ENCODE measurements at places on chromosomes 7 and 10. TPM values are rescaled to one million over a fixed set of nuclear protein-coding genes. Genes with fewer than 3 reads are reported as not detected.

Gene RTKN2
- total RNA-seq = not detected

Gene ACTR3C
- total RNA-seq = 33.0 TPM

Gene NOS3
- total RNA-seq = 5.8 TPM

Gene AGMO
- total RNA-seq = 20.8 TPM

Gene CFAP69
- 3.1 TPM for total RNA-seq

Gene TNS3
- 95.0 TPM for total RNA-seq

- no peak for DNase-seq
- no peak overlapping the region for H3K4me3 ChIP-seq
- no peak overlapping the region for H3K27ac ChIP-seq
- H3K4me1 ChIP-seq = no peaks in the 10 kb centered on the region
Observed at GRCh38 chr7:45591101-45591906, 17.1 kb downstream of the ADCY1 start.

DNA sequence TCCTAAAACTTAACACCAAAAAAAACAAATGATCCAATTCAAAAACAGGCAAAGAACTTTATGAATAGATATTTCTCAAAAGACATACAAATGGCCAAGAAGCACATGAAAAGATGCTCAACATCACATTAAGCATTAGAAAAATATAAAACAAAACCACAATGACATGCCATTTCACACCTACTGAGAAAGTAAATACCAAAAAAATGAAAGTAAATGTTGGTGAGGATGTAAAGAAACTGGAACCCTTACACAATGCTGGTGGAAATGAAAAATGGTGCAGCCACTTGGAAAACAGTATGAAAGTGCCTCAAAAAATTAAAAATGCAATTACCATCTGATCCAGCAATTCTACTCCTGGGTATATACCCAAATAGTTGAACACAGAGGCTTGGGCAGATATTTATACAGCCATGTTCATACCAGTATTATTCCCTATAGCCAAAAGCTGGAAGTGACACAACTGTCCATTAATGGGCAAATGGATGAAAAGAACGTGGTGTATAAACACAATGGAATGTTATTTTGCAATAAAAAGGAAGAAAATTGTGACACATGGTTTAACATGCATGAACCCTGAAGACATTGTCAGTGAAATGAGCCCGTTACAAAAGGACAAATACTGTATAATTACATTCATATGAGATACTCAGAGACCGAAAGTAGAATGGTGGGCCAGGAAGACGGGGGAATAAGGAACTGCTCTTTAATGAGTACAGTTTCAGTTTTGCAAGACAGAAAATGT lies 89.0 kb downstream of the JMJD1C start:
- no peak overlapping the region for H3K4me3 ChIP-seq
- H3K36me3 ChIP-seq = no peaks in the 10 kb centered on the region
- H3K27ac ChIP-seq = no peak overlapping the region

- DNase-seq = no peak
- no peak overlapping the region for H3K4me3 ChIP-seq
- no peak overlapping the region for H3K27ac ChIP-seq
- no peaks in the 10 kb centered on the region for H3K36me3 ChIP-seq
- no peaks in the 10 kb centered on the region for H3K4me1 ChIP-seq
- H3K27me3 ChIP-seq = no peaks in the 10 kb centered on the region
Observed at GRCh38 chr7:130595986-130596385, 72.6 kb downstream of the COPG2 start.

GRCh38 chr7:104791080-104791479 lies 222.9 kb upstream of the KMT2E start:
- H3K27me3 ChIP-seq = no peaks in the 10 kb centered on the region
- no peak overlapping the region for H3K27ac ChIP-seq
- H3K4me1 ChIP-seq = no peaks in the 10 kb centered on the region
- H3K36me3 ChIP-seq = no peaks in the 10 kb centered on the region
- DNase-seq = no peak

GRCh38 chr7:73703757-73704639 lies 15.5 kb downstream of the STX1A start:
- no peak overlapping the region for H3K4me3 ChIP-seq
- no peaks in the 10 kb centered on the region for H3K4me1 ChIP-seq
- no peak for DNase-seq
- no peaks in the 10 kb centered on the region for H3K27me3 ChIP-seq

GRCh38 chr7:106047184-106047583 lies 64.9 kb downstream of the SYPL1 start:
- H3K4me3 ChIP-seq = no peak overlapping the region
- no peak for DNase-seq
- H3K4me1 ChIP-seq = no peaks in the 10 kb centered on the region

DNA sequence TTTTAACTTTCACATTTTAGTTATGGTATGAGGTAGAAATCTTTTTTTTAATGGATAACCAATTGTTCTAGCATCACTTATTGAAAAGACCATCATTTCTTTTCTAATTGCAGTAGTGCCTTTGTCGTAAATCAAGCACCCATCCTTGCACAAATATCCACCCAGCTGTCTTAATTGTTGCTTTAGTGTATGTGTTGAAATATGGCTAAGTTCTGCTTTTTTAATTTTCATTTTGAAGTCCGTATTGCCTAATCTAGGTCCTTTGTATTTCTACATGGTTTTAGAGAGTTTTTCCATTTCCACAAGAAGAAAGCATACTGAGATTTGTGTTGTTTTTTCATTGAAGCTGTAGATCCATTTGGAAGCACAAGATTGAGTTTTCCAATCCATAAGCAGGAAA lies 259.6 kb upstream of the SEMA3E start:
- no peaks in the 10 kb centered on the region for H3K36me3 ChIP-seq
- no peak overlapping the region for H3K27ac ChIP-seq
- no peaks in the 10 kb centered on the region for H3K4me1 ChIP-seq
- H3K4me3 ChIP-seq = no peak overlapping the region
- H3K27me3 ChIP-seq = no peaks in the 10 kb centered on the region

GRCh38 chr7:105011141-105011830 lies 2.7 kb upstream of the KMT2E start:
- H3K4me1 ChIP-seq = no peaks in the 10 kb centered on the region
- DNase-seq = no peak
- no peaks in the 10 kb centered on the region for H3K27me3 ChIP-seq
- no peaks in the 10 kb centered on the region for H3K36me3 ChIP-seq

GRCh38 chr10:18359812-18360211 lies 219.6 kb downstream of the CACNB2 start:
- no peak for DNase-seq
- H3K27ac ChIP-seq = no peak overlapping the region
- no peaks in the 10 kb centered on the region for H3K27me3 ChIP-seq
- no peak overlapping the region for H3K4me3 ChIP-seq

DNA sequence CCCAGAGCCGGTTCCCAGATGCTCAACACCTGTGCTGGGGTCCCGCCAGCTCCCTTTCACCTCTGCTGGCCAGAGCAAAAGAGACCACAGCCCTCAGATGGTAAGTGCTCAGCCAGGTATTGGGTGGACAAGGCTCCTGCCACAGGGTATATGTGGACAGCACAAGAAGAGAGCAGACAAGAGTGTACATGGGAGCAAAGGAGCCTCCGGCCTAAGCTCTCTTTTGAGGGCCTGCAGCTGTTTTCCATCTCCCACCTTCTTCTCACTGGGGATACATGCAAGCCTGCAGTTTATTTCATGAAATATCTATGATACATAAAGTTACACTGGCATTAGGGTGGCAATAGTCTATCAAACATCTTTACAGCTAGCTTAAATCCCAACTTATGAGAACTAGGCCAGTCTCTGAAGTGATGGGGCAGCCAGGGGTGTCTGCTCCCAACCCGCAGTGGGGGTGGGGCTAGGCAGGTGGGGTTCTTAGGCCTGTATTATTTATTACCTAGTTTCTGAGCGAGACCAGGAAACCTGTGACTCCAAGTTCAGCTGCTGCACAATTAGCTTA lies 50.4 kb upstream of the DDC start:
- no peak overlapping the region for H3K4me3 ChIP-seq
- peaks cover 2% of the 10 kb centered on the region for H3K36me3 ChIP-seq
- peak overlapping the region; percentile 53 for H3K27ac ChIP-seq
- peaks cover 27% of the 10 kb centered on the region for H3K4me1 ChIP-seq
- no peak for DNase-seq
- no peaks in the 10 kb centered on the region for H3K27me3 ChIP-seq

GRCh38 chr7:142323706-142324105 lies 65.8 kb upstream of the PRSS58 start:
- H3K4me3 ChIP-seq = no peak overlapping the region
- no peak overlapping the region for H3K27ac ChIP-seq
- no peak for DNase-seq
- H3K4me1 ChIP-seq = no peaks in the 10 kb centered on the region

- no peak overlapping the region for H3K27ac ChIP-seq
- H3K4me3 ChIP-seq = no peak overlapping the region
- no peaks in the 10 kb centered on the region for H3K36me3 ChIP-seq
- DNase-seq = no peak
- H3K4me1 ChIP-seq = no peaks in the 10 kb centered on the region
Observed at GRCh38 chr7:129465080-129465479, 30.8 kb downstream of the STRIP2 start.

DNA sequence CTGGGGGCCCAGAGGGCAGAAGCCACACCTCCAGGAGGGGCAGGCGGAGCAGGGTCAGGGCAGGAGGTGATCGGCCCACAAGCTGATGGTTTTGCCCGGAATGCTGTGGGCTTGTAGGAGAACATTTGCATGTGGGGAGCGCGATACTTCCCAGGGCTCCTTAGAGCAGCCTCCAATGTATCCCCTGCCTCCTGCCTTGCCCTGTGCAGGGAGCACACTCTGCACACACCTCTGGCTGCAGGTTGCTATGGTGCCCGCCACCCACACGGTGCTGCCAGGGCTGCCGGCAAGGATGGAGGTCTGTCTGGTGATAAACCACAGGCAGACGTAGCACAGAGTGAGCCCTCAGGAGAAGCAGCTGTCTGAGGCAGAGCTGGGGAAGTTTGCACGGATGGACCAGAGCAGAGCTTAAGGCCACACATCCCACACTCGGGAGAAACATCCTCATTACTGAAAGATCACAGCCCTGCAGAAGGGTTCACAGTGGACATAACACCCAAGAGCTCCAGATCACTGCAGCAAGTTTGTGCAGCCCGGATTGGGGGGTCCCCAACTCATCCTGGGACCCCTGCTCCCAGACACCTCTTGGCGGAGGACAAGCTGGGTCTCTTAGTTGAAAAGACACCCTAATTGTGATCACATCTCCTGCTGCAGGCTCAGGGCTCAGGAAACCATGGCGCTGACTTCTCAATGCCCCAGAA lies 41.8 kb downstream of the VIPR2 start:
- peak; percentile 11 for DNase-seq
- H3K36me3 ChIP-seq = no peaks in the 10 kb centered on the region
- no peak overlapping the region for H3K27ac ChIP-seq
- no peaks in the 10 kb centered on the region for H3K4me1 ChIP-seq

- no peak overlapping the region for H3K27ac ChIP-seq
- H3K27me3 ChIP-seq = no peaks in the 10 kb centered on the region
- DNase-seq = no peak
- H3K4me1 ChIP-seq = no peaks in the 10 kb centered on the region
- no peak overlapping the region for H3K4me3 ChIP-seq
- H3K36me3 ChIP-seq = no peaks in the 10 kb centered on the region
Observed at GRCh38 chr10:48778193-48778857, 93.7 kb downstream of the WDFY4 start.

- no peaks in the 10 kb centered on the region for H3K27me3 ChIP-seq
- no peak overlapping the region for H3K27ac ChIP-seq
- no peak overlapping the region for H3K4me3 ChIP-seq
- DNase-seq = no peak
- no peaks in the 10 kb centered on the region for H3K4me1 ChIP-seq
Observed at GRCh38 chr7:98640375-98640774, 23.3 kb downstream of the NPTX2 start.

GRCh38 chr7:41730161-41730560 lies 27.3 kb upstream of the INHBA start:
- H3K27me3 ChIP-seq = no peaks in the 10 kb centered on the region
- H3K4me1 ChIP-seq = no peaks in the 10 kb centered on the region
- no peak overlapping the region for H3K4me3 ChIP-seq
- DNase-seq = no peak
- no peak overlapping the region for H3K27ac ChIP-seq
- H3K36me3 ChIP-seq = no peaks in the 10 kb centered on the region

DNA sequence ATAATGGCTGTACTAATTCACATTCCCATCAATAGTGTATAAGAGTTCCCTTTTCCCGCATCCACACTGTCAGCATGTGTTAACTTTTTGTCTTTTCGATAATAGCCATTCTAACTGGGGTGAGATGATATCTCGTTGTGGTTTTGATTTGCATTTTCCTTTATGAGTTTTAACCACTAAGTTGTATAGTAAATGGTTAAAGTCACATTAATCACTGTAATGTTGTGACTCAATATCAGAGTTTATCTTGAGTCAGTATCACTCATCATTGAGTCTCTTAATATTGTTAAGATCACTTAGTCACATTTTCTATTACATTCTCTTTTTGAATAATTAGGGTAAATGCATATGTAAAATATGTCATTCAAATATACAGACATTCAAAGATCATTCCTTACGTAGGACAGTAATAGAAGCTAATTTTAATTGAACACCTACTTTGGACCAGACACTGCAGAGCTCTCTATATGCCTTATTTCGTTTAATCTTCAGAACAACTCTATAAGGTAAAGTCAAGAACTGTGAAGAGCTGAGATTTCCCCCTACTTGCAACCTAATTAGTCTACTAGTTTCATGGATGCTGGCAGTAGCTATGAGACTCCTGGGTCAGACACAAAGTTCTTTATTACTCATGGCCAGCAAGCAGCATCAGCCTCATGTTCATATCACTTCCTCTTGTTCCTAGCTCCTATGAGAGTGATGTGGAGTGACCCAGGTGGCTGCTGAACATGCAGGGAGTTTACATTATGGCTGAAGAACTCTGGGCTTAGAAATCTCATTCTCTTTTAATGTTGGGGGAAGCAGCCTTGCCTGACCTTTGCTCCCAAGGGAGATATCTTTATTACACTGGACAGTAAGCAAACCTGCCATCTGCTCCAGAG lies 30.5 kb downstream of the CREB5 start:
- H3K4me3 ChIP-seq = no peak overlapping the region
- H3K27me3 ChIP-seq = peaks cover 4% of the 10 kb centered on the region
- H3K36me3 ChIP-seq = no peaks in the 10 kb centered on the region
- H3K4me1 ChIP-seq = no peaks in the 10 kb centered on the region
- DNase-seq = no peak
- no peak overlapping the region for H3K27ac ChIP-seq

DNA sequence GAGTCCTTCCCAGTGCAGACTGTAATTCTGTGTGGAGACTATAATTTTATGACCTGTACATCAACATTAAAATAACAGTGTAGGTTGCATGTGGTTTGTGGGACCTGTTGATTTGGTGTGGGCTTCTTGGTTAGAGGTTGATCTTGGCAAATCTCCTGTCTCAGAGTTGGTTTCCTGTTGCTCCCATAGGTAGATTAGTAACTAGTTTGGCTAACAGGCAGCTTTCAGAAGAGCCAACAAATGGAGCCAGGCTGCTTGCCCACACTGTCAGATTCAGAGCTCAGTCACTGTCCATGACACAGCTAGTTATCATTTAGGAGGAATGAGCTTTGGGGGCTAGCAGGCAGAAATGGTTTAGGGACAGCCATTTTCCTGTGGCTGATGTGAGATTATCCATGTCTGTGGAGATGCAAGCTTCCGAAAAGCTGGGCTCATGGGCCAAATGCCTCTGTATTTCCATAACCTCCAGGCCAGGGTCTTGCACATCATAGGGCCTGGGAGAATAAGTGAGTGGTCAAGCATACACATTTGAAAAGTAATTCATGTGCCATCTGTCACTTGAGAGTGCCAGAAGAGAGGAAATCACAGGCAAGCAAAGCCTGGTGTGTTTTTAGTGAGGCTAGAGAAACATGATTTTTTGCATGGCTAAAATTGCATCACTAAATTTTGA lies 33.4 kb downstream of the CCM2 start:
- no peak overlapping the region for H3K27ac ChIP-seq
- no peaks in the 10 kb centered on the region for H3K36me3 ChIP-seq
- H3K27me3 ChIP-seq = no peaks in the 10 kb centered on the region
- no peak overlapping the region for H3K4me3 ChIP-seq

Data from right lobe of liver (tissue), 6 donors.